ENCODE measurements at places on chromosomes 2 and 18. TPM values are rescaled to one million over a fixed set of nuclear protein-coding genes. Genes with fewer than 3 reads are reported as not detected.

TMEM18 gene
- 7.0 TPM for polyA plus RNA-seq

C2orf66 gene
- polyA plus RNA-seq, result 0.11 TPM

DSG4 gene
- polyA plus RNA-seq, result not detected

TMEM200C gene
- 3.4 TPM for polyA plus RNA-seq

IL1RN gene
- polyA plus RNA-seq, result 0.34 TPM

SMYD1 gene
- polyA plus RNA-seq, result 133 TPM

AQP4 gene
- not detected for polyA plus RNA-seq

IL1RL1 gene
- polyA plus RNA-seq, result 1.1 TPM

COBLL1 gene
- 8.5 TPM for polyA plus RNA-seq
